ENCODE measurements at places on chromosomes 7 and 10. TPM values are rescaled to one million over a fixed set of nuclear protein-coding genes. Genes with fewer than 3 reads are reported as not detected.

The STEAP1 gene
- total RNA-seq: 0.33 TPM

The NKX1-2 gene
- 0.05 TPM for total RNA-seq

The GHRHR gene
- 0.42 TPM for total RNA-seq

DNA sequence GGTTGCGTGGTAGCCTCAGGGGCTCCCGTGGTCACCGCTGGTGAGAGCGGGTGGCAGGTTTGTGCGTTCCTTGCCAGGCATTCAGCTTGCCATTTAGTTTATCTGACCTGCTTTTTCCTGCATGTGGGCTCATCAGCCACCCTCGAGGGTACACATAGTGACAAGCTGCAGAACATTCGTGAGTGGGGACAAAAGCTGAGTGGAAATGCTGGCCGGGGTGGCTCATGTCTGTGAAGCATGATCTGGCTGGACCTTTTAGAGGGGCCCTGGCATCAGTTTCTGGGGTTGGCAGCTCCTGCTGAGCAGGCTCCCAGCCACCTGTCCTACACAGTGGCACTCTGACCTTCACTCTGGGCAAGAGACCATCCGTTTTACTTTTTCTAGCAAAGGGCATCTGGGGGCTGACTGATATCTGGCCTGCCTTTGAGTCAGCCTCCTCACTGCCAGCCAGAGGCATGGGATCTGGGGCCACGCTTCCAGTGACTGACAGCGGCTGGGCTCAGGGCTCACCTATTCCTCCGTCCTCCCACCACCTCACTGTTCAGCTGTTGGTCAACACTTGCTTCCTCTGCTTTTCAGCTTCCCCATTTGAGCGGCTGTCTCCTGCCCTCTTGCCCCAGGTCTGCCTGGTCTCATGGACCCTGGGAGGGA, 75.0 kb downstream of the LANCL2 start:
- peak overlapping the region; percentile 52 for H3K4me3 ChIP-seq
- H3K4me1 ChIP-seq: peaks cover 69% of the 10 kb centered on the region
- H3K36me3 ChIP-seq: no peaks in the 10 kb centered on the region

DNA sequence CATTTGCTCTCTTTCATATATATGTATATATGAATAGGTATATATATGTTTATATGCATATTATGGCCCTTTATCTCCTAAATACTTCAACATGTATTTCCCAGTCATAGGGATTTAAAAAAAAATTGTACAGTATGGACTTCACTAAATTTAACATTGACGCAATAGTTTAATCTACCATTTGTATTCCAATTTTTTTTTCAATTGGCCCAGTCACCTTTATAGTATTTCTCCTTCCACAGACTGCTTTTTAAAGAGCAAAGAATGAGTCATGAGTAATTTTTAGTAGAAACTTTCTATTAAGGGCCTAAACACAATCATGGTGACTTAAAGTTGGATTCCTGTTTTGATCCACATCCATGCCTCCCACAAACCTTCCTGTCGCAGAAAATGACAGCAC, 20.5 kb downstream of the CCSER2 start:
- H3K4me3 ChIP-seq: no peak overlapping the region
- H3K27ac ChIP-seq: no peak overlapping the region
- no peak for DNase-seq
- H3K4me1 ChIP-seq: peaks cover 19% of the 10 kb centered on the region
- no peaks in the 10 kb centered on the region for H3K27me3 ChIP-seq
- H3K36me3 ChIP-seq: no peaks in the 10 kb centered on the region

DNA sequence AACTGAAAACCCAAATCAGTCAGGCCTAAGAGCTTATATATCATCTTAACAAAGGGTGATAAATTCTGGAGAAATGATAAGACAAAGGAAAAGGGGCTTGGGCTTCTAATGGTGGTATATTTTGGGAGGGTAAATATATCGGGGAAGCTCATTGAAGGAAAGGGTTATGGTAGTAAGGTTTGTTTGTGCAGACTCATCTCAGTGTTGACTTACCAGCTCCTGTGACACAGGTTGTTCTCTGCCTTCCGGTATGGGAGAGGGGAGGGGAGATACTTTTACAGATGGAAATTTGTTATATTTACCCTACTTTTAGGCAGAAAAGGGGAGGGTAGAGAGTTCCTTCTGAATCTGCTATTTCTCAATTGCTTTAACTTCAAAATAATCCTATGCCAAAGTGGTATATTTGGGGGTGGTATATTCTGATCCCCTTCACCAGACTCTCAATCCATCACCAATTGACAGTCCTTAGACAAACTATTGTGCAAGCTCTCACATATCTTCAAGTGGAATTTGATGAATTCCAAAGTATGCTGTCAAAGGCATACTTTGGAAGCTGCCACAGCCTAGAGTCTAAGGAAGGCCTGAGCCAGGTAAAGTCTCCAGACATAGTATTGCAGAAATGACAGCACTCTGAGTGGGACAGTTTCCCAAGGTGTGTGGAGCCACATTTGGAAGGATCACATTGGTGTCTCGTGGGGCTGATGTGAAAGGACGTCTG, 13.3 kb upstream of the PAPSS2 start:
- H3K4me1 ChIP-seq: no peaks in the 10 kb centered on the region
- H3K36me3 ChIP-seq: no peaks in the 10 kb centered on the region
- H3K27ac ChIP-seq: no peak overlapping the region
- H3K4me3 ChIP-seq: no peak overlapping the region
- DNase-seq: no peak
- no peaks in the 10 kb centered on the region for H3K27me3 ChIP-seq

Data from thymus (tissue), 14 donors.